ENCODE measurements at places on chromosomes 1 and 21. TPM values are rescaled to one million over a fixed set of nuclear protein-coding genes. Genes with fewer than 3 reads are reported as not detected.

GRCh38 chr1:216076751-216077150 is 346.5 kb downstream of the USH2A start:
- no peak for DNase-seq

DNA sequence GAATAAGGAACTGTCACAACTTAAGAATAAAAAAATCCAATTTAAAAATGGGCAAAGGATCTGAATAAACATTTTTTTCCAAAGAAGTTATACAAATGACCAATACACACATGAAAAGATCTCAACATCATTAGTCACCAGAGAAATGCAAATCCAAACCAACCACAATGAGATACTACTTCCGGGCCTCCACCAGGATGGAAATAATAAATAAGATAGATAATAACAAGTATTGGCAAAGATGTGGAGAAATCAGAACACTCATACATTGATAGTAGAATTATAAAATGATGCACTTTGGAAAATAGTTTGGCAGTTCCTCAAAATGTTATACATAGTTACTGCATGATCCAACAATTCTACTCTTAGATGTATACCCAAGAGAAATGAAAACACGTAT is 18.7 kb downstream of the ZSWIM5 start:
- no peak for DNase-seq

DNA sequence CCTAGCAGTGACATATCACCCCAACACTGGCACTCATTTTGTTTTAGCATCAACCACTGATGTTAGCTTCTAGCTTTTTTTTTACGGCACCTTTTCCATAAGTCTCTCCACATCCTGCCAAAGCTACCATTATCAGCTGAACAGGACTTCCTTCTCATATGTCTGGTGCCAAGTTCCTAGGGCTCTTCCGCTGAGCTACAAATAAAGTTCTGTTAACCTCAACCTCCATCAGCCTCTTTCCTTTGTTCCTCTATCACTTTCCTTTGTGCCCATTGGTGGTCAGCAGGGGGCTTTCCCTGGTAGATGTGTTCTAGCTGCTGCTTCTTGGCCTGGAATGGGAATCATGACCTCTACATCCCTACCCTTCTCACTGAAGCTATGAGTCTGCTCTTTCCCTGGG is 163.8 kb downstream of the FAF1 start:
- no peak for DNase-seq

- no peak for DNase-seq
Measured at GRCh38 chr1:156612666-156613065, 6.5 kb upstream of the HAPLN2 start.

The HAO2 gene
- total RNA-seq: not detected

The PRRX1 gene
- total RNA-seq: 61.4 TPM

The OR2T35 gene
- total RNA-seq: not detected

The OR2L8 gene
- total RNA-seq: not detected

All from psoas muscle (tissue), 8 donors.